ENCODE measurements at places on chromosomes 12 and 14. TPM values are rescaled to one million over a fixed set of nuclear protein-coding genes. Genes with fewer than 3 reads are reported as not detected.

- no peak for DNase-seq
Observed at GRCh38 chr14:69017706-69018105, 38.6 kb upstream of the ACTN1 start.

DNA sequence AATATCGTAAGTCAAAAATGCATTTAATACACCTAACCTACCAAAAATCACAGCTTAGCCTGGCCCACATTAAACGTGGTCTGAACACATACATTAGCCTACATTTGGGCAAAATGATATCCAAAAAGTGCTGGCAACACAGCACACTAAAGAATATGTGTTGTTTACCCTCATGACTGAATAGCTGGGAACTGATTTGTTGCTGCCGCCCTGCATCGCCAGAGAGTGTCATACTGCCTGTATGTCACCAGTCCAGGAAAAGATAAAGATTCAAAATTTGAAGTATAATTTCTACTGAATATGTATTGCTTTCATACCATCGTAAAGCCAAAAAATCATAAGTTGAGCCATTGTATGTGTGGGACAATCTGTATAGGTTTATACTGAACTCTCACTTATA lies 157.8 kb downstream of the NUBPL start:
- no peak for DNase-seq

Gene TAS2R31
- 7.4 TPM for total RNA-seq

Gene HOXC5
- not detected for total RNA-seq

Gene SDR9C7
- total RNA-seq: not detected

Gene CD69
- total RNA-seq: 2.7 TPM

Gene RERGL
- 0.19 TPM for total RNA-seq

Gene UBR7
- 44.5 TPM for total RNA-seq

DNA sequence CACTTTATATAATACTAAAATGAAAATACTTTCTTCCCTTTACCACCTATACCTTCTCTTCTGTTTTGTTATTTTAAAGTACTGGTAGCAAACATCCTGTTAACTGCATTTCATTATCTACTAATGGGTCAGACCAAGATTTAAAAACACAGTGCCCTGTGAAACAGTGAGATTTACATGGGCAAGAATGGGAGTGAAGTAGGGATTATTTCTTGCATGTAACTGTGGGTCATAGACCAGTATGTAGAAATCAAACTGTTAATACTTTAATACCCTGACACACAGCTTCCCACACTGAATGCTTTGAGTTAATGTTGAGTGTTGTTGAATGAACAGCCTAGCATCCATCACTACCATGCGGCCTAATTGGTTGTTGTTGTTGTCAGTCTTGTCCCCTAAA lies 61.6 kb downstream of the PLEKHA5 start:
- no peak for DNase-seq

Gene LHX5
- not detected for total RNA-seq

DNA sequence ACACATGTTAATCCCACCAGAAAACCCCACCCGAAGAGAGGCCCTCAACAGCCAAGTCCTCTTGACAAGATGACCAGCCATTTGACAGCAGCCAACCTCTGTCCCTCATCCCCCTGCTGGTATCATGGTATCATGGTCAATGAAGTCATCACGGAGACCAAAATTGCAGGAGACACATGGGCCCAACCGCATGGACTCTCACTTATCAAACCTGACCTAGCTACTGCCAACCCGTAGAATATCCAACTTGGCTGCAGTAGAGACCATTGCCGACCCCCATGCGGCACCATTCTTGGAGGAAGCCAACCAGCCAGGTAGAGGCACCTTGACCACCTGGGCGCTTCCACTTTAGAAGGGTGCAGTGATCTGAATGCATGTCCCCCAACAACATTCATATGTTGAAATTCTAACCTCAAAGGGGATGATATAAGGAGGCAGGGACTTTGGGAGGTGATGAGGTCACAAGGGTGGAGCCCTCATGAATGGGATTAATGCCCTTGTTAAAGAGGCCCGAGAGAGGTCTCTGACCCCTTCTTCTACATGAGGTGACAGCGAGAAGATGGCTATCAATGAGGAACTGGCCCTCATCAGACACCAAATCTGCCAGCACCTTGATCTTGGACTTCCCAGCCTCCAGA lies 33.3 kb downstream of the DIO3 start:
- no peak for DNase-seq

- DNase-seq: no peak
Observed at GRCh38 chr12:38921025-38921677, 15.8 kb upstream of the CPNE8 start.

DNA sequence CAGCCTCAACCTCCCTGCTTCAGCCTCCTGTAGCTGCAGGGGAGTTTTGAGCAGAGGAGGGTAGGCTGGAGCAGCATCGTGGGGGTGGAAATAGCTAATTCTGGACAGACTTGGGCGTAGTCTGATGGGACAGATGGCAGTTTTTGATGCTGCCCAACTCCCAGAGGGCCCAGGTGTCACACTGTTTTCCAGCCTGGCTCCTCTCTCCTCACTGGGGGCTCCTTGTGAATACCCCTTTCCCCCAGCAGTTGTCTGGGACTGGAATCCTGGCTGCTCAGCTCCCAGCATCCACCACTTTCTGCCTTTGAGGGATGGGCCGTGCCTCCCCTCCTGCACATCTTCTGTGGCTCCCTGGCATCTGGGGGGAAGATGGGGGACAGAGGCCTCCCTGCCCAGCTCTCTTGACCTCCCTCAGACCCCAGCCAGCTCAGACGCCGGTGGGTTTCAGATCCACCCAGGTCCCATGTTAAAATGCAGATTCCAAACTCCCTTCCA lies 34.0 kb downstream of the SH2B3 start:
- no peak for DNase-seq

Gene KLRB1
- total RNA-seq: 1.2 TPM

Gene DPPA3
- not detected for total RNA-seq

Gene EPYC
- total RNA-seq: not detected

Gene KRT85
- not detected for total RNA-seq

DNA sequence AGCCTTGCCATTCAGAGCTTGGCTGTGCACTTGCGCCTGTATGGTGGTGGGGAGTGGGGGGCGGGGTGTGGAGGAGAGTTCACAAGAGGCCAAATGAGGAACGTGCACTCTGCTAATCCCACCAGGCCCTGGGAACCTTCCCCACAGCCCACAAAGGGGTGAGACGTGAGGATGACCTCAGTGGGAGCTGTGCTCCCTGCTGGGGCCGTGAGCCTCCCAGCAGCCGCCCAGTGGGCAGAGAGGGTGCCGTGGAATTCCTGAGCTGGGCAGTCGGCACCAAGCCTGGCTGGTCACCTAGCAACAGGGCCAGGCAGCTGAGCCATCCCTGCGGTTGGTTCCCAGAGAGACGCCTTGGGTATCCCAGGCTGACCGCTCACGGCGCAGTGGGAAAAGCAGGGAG lies 53.7 kb downstream of the CCNK start:
- DNase-seq: no peak

- DNase-seq: no peak
Observed at GRCh38 chr12:4589941-4590340, 27.9 kb downstream of the DYRK4 start.

DNA sequence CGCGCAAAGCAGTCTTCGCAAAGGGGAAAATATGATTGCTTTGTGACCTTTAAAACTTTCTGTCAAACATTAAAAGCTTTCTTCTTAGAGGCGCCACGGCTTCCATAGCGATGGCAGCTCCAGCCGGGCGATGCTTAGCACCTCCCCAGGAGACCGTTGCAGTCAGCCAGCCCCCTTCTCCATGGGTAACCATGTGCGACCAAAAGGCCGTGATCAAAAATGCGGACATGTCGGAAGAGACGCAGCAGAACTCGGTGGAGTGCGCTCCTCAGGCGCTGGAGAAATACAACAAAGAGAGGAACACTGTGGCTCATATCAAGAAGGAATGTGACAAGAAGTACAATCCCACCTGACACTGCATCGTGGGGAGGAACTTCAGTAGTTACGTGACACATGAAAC lies 12.7 kb upstream of the STON2 start:
- DNase-seq: no peak

GRCh38 chr12:182381-182892 lies 31.5 kb downstream of the SLC6A12 start:
- no peak for DNase-seq

Gene LRRC10
- not detected for total RNA-seq

DNA sequence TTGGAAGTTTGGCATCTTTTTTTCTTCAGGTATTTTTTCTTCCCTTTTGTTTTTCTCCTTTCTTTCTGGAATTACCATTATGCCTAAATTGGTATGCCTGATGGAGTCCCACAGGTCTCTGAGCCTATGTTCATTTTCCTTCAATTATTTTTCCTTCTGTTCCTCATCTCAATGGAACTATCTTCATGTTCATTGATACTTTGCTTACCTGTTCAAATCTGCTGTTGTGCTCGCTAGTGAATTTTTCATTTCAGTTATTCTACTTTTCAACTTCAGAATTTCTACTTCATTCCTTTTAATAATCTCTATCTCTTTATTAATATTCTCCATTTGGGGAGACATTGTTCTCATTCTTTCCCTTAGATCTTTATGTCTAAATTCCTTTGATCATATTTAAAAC lies 15.4 kb upstream of the USP30 start:
- no peak for DNase-seq

- DNase-seq: no peak
Observed at GRCh38 chr12:96314723-96315122, 85.5 kb downstream of the CDK17 start.

DNA sequence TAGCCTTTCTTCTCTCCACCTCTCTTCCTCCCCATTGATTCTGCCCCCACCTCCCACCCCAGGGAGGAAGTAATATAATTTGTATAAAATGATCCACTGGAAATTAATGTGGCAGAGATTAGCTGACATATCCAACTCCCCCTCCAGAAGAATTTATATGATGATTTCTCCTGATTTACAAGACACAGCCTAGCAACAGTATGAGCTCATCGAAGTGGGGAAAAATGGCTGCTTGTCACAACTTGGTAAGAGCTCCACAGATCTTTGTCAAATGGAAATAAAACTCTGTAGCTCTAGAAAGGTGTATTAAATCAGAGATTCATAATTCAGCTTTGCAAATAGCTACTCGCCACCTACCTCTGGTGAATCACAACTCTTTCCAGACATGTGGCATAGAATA lies 195.7 kb downstream of the NOVA1 start:
- DNase-seq: no peak

Gene GARIN6
- not detected for total RNA-seq

- DNase-seq: no peak
Observed at GRCh38 chr14:104779776-104780512, 15.6 kb downstream of the AKT1 start.

GRCh38 chr12:66217342-66217917 lies 28.4 kb downstream of the IRAK3 start:
- DNase-seq: no peak

DNA sequence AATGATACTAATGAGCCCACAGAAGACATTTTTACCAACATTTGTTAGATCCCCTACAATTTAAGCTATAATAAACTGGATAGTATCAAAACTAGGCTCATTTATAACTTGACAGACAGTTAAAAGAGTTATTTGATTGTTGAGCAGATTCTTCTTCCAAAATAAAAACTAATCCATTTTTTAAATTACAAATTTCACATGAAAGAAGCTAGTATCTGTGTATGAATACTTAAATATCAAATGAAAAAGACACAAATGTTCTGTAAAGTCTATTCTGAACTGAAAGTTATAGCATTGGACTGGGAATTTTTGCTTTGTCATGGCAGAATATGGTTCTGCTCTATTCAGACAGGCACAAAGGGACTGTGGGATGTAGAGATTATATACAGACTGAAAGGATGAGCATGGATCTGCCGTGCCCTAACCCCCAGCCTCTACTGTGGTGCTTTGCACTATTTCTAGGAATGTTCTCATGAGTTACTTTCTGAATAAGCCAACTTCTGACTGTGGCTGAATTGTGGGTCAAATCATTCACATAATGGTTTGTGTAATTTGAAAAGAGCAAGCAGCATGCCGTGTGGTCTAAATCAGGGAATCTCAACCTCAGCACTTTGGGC lies 352.7 kb downstream of the KCNH5 start:
- no peak for DNase-seq

Gene CPNE6
- total RNA-seq: not detected
